ENCODE measurements at places on chromosomes 7 and 10.

- DNase-seq = no peak
Observed at GRCh38 chr10:108566316-108567107, 1356.8 kb downstream of the XPNPEP1 start.

DNA sequence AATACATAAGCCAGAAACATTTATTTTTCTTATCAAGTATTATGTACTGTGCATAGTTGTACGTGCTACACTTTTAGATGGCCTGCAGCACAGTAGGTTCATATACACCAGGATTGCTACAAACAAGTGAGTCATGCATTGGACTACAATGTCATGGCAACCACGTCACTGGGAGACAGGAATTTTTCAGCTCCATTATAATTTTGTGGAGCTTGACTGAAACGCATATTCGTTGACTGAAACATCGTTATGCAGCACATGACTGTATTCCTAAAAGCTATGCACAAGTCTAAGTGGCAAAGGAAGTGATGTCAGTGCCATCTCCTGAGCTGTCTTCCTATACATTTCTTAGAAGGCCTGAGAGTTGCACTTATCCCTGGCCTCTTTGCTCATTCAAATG is 871.8 kb downstream of the IPMK start:
- no peak for DNase-seq

DNA sequence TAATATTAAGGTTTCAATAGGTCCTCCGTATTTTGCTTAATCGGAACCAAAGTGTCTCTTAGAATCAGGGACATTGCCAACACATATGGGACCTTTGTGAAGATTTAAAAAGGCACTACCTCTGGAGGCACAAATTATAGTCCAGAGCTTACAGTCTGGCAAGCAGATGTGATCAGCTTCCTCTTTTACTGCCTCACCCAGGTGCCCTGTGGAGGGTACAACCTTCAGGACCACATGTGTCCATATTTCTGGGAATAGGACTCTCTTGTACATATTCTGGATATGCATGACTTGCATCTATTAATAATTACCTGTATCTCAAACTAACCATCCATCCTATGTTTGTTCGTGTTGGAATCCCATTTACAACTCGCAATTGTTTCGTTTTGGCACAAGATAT is 60.0 kb downstream of the HGF start:
- no peak for DNase-seq

DNA sequence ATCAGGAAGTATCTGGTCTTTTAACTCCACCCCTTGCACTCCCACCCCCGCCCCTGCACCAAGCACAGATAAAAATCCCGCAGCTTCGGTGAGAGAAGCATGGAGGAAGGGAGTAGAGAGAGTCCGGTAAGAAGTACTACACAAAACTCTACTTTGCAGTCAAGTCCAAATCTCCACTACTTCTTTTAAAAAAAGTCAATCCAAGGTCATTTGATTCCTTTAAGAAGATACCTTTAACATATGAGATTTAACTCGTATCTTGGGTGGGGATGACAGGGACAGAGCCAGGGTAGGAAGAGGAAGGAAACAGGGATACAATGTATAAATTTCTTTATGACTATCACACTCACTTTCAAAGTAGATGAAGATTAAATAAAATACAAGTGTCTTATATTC is 132.1 kb downstream of the NRBF2 start:
- no peak for DNase-seq

DNA sequence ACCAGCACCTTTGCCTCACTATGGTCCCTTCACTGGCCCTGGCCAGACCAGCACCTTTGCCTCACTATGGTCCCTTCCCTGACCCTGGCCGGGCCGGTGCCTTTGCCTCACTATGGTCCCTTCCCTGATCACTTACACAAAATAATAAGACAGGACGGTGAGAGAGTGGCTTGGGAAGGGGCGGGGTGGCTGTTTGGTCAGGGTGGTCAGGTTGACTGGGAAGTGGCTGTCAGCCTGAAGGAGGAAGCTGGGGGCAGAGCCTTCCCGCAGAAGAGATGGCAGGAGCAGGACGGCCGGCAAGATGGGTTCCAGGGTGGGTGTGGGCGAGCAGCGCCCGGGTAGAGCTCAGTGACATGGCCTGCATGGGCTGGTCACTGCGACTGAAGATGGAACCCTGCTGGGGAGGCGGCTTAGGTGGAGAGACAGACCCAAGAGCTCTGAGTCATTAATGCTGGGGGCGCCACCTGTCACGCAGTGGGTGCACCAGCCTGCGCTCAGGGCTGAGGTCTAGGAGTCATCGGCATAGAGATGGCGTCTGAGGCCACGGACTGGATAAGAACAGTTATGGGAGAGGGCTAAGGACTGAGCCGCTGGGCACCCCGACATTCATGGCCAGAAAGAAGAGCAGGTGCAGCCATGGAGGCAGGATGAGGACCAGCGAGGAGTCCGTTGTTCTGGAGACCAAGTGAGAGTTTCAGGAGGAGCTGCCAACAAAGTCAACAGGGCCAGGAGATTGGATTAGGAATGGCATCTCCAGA is 91.8 kb downstream of the CHST15 start:
- no peak for DNase-seq

GRCh38 chr10:83633547-83633946 is 505.8 kb upstream of the GHITM start:
- no peak for DNase-seq

GRCh38 chr7:105765846-105766245 is 110.6 kb downstream of the ATXN7L1 start:
- no peak for DNase-seq

GRCh38 chr10:32413513-32413912 is 32.4 kb upstream of the CCDC7 start:
- DNase-seq = no peak

DNA sequence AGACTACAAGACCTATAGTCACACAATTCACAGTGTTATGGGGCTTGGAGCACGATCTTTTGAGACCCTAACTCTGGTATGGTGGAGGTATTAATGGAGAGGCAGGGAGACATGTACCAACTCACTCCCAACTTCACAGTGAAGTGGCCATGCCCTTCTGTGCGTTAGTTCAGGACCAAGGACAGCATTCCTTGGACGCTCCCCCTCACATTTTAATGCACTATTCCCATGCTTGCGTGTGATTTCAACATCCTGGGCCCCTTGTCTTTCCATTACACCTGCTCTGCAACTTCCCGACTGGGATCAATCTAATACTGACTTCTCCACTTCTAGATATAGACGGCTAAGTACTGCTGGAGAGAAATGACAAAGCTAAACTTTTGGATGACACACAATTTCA is 72.7 kb downstream of the PLCE1 start:
- DNase-seq = no peak

GRCh38 chr7:85103962-85104361 is 82.9 kb downstream of the SEMA3D start:
- no peak for DNase-seq

DNA sequence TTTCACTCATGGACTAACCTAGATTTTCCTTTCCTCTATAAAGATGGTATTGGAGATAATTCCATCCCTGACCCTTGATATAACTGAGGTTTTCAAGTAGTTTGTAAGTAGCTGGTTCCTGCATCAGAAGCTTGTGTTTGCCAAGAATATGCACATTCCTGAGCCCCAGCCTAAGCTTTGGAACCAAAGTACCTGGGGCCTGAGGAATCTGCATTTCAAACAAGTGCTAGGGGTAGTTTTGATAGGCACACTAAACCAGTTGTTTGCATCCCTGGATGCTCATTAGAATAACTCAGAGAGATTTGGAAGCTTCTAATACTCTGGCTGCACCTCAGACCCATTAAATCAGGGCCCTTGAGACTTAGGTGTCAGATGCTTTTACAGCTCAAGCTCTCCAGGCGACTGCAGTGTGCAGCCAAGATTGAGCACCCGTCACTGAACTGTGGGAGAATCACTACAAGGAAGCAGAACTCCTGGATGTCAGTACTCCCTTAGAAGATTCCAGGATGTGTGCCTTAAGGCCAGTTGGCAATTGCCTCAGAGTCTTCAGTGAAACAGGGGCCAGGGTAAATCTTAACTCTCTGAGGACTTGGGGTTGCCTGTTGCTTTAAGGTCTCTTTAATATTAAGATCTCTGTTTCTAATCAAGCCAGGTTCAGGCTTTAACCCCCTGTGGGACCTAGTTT is 565.0 kb downstream of the REEP3 start:
- DNase-seq = no peak

- no peak for DNase-seq
Observed at GRCh38 chr7:107920048-107920772, 29.2 kb downstream of the DLD start.

GRCh38 chr10:122662231-122662630 is 37.4 kb downstream of the C10orf120 start:
- DNase-seq = no peak

DNA sequence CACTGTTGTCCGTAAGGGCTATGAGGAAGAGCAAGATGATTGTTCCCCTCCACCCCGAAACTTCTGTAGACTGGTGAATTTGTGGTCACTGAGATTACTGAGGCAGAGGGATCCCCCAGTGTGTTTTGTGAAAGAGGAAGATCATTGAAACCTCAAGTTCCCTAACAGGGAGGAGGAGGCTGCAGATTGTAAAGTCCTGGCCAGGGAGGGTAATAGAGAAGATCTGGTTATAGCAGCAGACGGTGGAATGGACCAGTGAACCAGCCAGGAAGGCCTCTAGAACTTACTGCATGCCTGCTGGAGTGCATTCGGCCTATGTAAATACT is 31.1 kb downstream of the LMTK2 start:
- DNase-seq = no peak

DNA sequence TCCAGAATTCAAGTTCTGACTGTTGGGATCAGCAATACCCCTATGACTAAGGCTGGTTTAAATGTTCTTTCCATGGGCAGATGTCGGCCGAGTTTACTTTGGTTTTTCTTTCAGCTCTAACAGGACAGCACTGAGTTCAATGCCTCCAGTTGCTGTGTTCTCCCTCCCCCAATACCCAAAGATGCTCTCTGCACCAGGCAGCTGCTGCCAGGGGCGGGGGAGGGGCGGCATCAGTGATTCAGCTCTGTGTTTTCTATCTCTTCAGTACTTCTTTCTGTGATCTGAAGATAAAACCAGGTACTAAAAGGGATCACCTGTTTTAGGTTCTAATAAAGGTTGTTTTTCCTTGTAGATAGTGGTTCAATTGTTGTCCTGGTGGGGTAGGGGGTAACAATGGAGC is 576.7 kb upstream of the POT1 start:
- DNase-seq = no peak

DNA sequence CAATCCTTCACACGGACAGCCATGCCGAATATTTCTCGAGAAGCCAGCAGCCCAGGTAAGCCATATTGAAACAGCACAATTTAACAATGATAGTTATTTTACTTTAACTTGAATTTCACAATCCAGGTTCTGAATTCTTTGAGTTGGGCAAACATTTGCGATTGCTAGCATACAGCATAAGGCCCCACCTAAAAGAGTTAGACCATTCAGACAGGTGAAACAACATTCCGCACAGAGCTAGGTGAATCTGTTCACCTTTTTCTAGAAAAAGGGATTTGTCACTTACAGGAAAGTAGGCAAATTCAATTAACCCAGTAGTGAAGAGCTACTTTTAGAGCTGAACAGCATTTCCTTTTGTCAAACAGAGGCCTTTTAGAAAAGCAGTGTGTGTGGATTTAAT is 45.3 kb downstream of the CREB3L2 start:
- no peak for DNase-seq

DNA sequence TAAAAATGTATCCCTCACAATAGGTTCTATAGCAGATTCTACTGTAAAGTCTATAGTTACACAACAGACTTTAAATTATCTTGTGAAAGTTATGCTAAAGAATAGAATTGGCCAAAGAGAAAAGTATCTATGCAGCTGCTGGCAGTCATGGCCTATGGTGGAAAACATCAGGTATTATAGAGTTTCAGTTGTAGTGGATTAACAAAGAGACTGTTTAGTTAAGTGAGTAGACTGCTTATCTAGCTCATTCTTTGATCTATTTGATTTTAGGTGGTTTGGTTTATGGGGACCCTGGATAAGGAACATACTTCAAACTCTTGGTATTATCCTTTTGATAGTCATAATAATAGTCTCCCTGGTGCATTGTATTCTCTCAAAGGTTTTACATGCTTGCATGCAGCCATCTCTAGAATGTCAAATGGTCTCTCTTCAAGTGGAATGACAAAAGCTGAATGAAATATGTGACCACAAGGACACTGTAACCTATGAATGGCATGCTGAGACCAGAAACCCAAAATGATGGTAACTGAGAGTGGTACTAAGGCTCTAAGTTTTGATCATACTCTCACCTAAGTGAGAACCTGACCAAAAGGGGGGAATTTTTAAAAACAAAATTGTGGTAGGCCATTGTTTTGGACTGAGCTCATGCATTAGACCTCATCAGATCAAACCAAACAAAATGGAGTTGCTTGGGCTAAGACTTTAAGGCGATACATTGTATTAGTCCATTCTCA is 54.9 kb upstream of the NAMPT start:
- no peak for DNase-seq

DNA sequence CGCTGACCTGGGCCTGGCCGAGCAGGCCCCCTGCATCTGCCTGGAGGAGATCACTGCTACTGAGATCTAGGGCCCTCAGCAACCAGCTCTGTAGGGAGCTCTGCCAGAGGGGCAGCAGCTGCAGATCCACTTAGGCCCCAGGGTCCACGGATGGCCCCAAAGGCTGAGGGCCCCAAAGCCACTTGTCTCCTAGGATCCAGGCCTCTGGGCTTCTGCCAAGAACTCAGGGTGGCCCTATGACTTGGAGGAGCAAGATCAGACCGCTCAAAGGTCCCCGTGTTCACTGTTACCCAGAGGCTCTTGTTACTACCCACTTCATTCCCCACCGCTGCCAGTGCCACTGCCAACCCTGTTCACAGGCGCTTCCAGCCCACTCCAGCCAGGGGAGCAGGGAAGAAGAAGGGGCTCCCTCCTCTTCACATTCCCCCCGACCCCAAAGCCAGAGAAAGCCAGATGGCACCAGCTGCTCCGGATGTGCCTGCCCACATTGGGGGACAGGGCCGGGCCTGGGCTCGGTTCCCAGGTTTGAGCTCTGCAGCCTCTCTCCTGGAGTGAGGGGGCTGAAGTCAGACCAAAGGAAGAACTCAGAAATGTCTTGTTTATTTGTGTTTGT is 7.6 kb downstream of the LZTS2 start:
- DNase-seq = no peak

DNA sequence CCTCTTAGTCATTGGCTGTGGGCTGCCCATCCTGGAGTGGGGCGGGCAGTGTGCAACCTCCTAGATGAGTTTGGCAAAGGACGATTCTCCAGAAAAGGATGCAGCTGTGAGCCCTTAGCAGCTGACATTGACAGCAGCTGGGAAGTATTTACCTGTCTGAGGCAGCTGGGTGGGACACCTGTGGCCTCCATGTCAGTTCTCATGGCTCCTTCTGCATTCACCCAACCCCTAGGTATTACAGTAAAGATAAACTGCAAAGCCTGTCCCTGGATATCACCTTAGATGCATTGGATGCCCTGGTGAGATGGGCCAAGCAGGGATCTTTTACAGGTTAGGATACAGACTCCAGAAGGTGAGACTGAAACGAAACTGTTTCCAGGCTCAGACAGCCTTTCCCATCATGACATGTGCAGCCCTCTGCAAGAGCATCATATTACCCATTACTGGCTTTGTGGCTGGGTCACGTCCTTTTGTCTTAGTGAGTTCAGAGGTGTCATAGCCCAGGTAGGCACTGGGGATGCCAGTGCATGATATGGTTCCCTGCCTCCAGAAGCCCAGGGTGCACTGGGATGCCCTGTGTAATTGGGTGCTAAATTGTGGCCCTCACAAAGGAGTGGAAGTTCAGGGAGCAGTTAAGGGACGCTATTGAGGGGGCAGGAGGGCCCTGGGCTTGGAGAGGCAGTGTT is 28.9 kb downstream of the MINDY4 start:
- DNase-seq = no peak

Data from NCI-H1436 (cell line).